ENCODE measurements at places on chromosomes 12 and 14.

GRCh38 chr12:79021021-79021420, 156.4 kb downstream of the SYT1 start:
- DNase-seq = no peak

DNA sequence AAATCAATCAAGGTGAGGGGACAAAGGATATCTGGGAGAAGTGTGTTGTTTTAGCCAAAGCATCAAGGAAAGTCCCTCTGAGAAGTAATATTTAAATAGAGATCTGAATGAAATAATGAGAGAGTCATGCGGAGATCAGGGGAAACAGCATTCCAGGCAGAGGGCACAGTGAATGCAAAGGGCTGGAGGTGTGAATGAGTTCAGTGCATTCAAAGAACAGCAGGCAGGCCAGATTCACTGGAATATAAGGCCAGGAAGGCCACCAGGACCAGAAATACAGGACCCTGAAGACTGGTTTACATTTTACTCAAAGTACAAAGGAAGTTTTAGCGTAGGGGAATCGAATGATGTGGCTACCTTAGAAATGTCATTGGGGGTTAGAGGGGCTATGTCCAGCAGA, 436.2 kb upstream of the TMEM132C start:
- DNase-seq = no peak

GRCh38 chr12:10563002-10563401, 50.4 kb downstream of the MAGOHB start:
- no peak for DNase-seq

DNA sequence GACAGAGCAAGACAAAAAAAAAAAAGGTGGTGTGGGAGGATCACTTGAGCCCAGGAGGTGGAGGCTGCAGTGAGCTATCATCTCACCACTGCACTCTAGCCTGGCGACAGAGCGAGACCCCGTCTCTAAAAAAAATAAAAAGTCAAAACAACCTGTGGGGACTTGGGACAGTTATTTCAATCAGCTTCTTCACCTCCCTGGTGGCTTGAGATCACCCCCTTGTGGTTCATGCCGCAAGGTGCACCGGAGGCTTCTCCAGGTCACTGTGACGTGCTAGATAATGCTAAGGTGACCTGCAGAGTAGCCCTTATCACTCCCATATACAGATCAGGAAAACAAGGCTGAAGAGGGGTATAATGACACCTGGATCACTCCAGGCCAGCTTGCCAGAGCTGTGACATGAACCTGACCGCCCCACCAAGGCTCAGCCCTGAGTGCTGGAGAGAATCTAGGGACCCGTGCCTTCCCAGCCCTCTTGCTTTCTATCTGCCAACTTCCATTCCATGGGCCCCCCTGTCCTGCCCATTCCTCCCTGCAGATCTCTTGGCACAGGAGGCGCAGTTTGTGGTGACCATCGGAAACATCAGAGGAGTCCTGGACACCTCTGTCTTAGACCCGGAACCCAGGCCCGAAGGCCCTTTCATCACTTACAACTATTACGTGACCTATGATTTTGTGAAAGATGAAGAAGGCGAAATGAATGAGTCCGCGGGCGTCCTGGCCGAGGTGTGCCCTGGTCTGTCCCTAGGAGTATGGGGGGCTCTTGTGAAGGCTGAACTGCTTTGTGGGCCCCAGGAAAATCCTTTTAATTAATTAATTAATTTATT, 8.1 kb downstream of the LRRC43 start:
- no peak for DNase-seq

GRCh38 chr14:80584744-80585505, 356.6 kb downstream of the CEP128 start:
- no peak for DNase-seq

- DNase-seq = no peak
These were observed 122.5 kb upstream of the MAX start for GRCh38 chr14:65224799-65225198.

GRCh38 chr12:130357729-130358330, 20.1 kb downstream of the PIWIL1 start:
- no peak for DNase-seq

DNA sequence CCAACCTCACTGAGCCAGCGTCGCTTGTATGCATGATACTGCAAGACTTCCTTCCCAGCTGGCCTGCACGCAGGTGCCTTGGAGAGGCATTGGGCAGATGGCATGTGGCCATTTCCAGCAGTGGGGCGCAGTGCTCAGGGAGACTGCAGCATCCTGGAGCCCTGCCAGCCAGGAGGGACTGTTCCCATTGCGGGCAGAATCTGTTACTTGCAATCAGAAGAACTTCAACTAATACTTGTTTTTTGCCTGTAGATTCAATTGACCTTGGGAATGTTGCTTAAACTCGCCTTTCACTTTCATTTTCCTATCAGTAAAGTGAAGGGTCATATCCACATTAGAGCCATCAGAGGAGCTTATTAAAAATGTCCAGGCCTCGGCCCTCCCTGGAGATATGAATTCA, 29.8 kb downstream of the ANKRD9 start:
- DNase-seq = no peak

GRCh38 chr14:53411125-53411524, 258.0 kb upstream of the DDHD1 start:
- no peak for DNase-seq

- no peak for DNase-seq
These were observed 107.2 kb upstream of the DDHD1 start for GRCh38 chr14:53260286-53260685.

- no peak for DNase-seq
These were observed 3.9 kb downstream of the MARCHF9 start for GRCh38 chr12:57758552-57759359.

DNA sequence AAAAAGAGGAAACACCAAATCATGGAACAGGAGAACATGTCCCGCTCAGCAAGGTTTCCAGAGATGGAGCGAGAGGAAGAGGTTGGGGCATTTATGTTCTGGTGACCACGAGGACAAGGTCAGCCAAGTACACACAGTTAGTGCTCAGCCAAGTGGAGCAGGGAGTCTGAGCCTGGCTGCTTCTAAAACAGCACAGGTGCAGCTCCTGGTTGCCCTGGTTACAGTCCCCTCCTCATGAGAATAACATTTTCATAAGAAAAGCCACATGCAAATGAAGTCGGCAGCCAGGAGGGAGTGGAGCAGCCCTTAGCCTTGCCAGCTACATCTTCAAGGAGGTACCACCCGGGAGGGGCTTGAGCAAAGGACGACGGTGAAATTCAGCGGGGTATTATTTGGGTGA, 81.8 kb downstream of the NOS1 start:
- DNase-seq = no peak

- no peak for DNase-seq
These were observed 379.6 kb downstream of the FLRT2 start for GRCh38 chr14:85909581-85909980.

- no peak for DNase-seq
These were observed 67.9 kb upstream of the RMST start for GRCh38 chr12:97394657-97395056.

- no peak for DNase-seq
These were observed 79.5 kb upstream of the CCDC198 start for GRCh38 chr14:57573173-57573572.

- no peak for DNase-seq
These were observed 2.3 kb downstream of the SPATS2 start for GRCh38 chr12:49369411-49370145.

- no peak for DNase-seq
These were observed 135.3 kb downstream of the NDUFA12 start for GRCh38 chr12:94868161-94868560.

DNA sequence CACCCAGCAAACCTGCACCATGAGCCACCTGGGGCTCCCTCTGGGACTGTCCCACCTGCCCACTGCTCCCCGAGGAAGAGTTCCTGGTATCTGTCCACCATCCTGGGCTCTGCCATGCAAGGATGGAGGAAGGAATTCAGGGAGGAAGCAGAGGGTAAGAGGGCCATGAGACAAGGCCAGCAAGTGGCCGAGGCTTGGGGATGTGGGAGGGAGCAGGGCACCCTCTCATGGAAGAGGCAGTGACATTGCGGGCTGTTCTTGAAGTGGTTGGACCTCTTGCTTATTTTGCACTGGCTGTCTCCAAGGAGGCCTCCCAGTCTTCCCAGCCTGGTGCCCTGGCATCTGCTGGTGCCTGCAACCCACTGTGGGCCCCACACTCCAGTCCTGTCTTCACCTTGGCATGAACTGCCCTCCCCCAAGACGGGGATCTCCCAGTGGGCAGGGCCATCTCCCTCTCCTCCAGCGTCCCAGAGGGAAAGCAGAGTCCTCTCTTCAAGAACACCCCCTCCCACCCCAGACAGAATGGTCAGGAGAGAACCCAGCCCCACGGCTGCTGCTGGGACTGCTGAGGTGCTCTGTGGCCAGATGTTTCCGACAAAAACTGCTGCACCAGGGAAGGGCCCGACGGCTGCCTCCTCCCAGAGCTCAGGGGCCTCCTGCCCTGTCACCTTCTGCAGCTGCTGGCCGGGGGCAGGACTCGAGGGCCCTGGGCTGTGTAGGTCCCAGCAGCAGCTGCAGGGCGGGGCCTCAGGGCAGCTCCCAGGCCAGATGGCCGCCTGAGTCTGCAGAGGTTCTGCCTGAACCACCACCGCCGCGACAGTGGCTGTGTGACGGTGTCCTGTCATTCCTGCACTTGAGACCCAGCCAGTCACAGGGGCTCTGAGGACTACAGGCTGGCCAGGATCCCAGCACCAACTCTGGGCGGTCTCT, 1.8 kb upstream of the AKT1 start:
- DNase-seq = no peak

DNA sequence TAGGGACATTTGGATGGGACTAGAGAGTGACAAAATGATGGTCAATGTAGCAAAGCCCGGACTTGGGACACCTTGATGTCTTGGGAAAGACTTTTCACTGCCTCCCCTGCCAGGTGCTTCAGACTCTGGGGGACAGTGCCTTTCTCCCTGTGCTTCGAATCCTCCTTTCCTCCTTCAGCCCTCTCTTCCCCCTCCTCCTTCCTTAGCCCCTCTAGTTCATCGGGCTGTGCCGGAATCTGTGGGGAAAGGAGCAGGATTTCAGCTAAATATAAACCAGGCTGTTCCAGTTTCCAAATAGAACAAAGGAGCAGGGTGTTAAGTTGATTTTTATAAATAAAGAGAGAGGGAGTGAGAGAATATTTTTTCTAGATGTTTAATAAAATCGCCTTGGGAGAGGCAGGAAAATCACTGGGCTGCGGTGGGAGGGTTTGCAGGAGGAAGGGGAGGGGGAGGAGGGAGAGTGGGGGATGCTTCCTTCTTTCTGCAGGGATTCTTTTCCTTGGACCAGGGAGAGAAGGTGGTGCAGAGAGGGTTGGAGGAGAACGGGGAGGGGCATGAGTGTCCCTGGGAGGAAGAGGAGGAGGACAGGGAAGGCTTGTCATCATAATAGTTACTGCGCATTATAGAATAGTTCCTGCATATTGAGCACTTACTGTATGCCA, 21.3 kb upstream of the CABP1 start:
- no peak for DNase-seq

DNA sequence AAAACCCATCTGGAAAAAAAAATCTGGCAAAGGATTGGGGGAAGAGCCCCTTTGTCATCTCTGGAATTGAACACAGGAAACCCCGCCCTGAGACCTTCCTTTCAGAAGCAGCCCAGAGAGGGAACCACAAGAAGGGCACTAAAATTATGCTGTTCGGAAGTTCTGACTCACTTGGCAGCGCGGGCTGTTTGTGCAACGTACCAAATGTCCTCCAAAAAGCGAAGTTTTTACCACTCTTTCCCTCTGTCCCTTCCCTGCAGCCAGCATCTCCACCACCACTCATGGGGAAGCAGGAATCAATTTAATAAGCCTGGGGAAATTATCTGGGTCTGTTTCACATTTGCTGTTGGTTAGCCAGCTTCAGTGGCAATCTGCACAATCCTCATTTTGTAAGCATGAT, 3.2 kb upstream of the SYNE3 start:
- DNase-seq = no peak

- DNase-seq = no peak
These were observed 1.8 kb downstream of the ALX1 start for GRCh38 chr12:85281636-85282312.

- DNase-seq = no peak
These were observed 121.9 kb downstream of the ADGRD1 start for GRCh38 chr12:131075611-131076010.

DNA sequence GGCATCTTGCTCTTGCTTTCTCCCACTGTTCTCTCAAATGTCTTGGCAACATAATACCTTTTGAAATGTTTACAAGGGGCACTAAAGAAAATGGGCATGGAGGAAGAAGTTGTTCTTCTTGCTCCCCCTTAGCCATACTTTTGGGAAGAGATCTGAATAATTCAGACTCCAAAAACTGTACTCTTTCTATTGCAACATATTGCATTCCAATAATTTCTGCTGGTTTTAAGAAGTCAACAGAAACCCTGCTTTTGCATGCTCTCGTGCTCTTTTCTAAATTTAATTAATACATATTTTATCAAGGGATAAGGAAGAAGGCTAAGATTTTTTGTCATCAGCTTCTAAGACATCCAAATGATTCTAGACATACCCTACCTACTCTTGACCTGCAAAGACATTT, 409.9 kb upstream of the SOX5 start:
- DNase-seq = no peak

DNA sequence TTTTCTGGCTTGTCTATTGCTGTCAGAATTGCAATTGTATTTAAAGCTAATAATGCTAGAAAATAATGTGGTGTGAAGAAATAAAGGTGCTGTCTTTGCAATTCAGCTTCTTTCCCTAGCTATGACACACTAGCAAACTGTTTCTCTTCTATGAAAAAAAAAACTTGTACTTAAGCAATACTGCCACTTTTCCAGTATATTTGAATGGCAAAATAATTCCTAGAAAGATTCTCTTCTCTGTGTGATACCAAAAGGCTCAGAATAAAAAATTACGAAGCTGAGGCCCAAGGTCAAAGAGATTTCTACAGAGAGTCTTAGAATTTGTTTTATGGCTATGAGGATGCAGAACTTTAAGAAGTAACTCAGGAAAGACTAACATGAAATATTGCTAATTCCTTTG, 235.5 kb downstream of the ADAMTS20 start:
- no peak for DNase-seq

DNA sequence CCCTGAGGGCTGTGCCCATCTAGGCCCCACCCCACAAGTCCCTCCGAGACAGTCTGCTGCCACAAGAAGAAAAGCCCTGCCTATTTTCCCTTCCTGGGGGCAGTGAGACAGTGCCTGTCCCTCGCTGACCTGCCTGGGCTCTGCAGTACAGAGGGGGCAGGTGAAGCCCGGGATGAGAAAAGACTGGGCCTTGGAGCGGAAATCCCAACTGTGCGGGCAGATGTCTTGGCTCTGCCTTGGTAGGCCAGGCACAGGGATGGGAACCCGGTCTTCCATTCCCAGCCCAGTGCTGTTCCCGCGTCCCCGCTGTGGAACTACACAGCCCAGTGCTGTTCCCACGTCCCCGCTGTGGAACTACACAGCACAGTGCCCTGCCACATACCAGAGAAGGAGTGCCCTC, 12.8 kb upstream of the NXPH4 start:
- DNase-seq = no peak

DNA sequence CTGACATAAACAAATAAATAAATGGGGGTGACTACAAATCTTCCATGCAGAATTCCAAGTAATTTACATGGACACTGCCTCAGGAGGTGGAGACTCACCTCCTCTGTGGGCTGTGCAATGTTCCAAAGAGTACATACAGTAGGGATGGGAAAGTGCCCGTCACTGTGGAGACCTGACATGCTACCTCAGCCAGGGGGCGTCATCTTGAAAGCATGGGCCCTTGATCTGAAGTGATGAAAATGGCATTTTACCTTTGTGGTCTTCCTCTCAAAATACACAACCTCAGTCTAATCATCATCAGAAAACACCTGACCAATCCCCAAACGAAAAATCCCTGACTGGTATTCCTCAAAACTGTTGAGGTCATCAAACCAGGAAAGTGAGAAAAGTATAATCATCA, 48.4 kb downstream of the ANAPC7 start:
- DNase-seq = no peak
